Activated CD4-positive, alpha-beta memory T cell treated with anti-CD3 and anti-CD28 coated beads, Interleukin-2, amount 10 ng/mL, durations not matched to agents 7 days and 5 days (primary cell): ENCODE measurements at places on chromosomes 2 and 18.

- DNase-seq: no peak
- no peak overlapping the region for H3K27ac ChIP-seq
- peaks cover 1% of the 10 kb centered on the region for H3K27me3 ChIP-seq
These were observed 109.8 kb downstream of the AOX1 start for GRCh38 chr2:200695601-200696000.

DNA sequence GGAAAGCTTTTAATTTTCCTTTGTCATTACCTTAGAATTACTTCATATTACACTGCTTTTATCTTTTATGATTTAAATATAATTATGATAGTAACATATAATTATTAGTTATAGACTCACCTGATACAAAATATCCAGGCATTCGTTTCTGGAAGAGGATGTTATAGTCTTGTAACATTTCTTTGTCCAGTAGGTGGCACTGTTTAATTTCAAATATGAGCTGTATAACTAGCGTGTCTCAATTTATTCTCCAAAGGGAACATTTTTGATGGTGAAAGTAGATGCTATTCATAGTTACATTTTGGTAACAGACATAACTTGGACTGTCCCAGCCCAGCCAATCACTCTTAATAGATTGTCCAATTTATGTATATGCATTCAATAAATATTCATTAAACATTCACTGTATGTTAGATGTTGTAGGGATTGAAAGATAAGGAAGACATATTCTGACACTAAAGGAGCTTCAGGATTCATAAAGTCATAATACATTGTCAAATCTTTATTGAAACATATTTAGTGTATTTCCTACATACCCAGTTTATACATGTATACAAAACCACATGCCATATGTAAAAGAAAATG is 19.2 kb downstream of the DAW1 start:
- no peaks in the 10 kb centered on the region for H3K36me3 ChIP-seq
- peaks cover 5% of the 10 kb centered on the region for H3K27me3 ChIP-seq
- H3K4me1 ChIP-seq: no peaks in the 10 kb centered on the region
- H3K4me3 ChIP-seq: no peak overlapping the region

DNA sequence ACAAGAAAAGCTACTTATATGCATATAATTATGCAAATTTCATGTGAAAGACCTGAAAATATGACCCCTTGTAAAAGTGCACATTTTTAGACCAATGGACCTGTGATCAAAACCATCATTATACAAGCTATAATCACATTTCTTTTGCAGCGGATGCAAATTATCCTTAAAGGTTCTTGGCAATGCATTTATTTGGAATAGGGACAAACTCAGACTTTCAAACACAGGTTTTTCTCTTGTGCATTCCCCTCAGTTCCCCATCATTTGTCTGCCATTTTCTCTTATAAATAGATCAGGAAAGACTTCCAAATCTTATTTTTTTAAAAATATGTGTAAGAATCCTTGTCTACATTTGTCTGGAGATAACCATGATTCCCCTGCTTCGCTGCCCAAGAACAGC is 954.2 kb upstream of the NRXN1 start:
- no peaks in the 10 kb centered on the region for H3K4me1 ChIP-seq
- no peaks in the 10 kb centered on the region for H3K27me3 ChIP-seq
- DNase-seq: no peak
- H3K36me3 ChIP-seq: no peaks in the 10 kb centered on the region
- no peak overlapping the region for H3K27ac ChIP-seq

DNA sequence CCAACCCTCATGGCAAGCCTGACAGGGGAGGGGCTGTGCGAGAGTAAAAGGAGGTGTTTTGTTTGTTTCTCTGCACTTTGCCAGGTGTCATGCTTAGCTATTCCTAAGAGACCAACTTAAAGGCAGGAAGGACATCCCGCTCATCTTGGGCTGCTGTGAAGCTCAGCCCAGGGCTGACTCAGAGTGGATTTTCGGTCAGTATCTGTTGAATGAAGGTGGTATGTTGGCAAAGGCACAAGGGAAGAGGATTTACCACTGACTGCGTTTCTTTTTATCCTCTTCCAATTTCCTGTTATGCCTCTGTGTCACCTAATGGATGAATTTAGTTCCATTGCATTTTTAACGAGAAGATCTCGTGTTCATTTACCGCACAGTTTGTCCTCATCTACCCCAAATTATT is 18.9 kb downstream of the TRPM8 start:
- no peak for DNase-seq
- no peak overlapping the region for H3K27ac ChIP-seq
